ENCODE measurements at places on chromosomes 16 and 17.

- DNase-seq = no peak
These were observed 16.3 kb downstream of the HS3ST4 start for GRCh38 chr16:25707982-25708583.

- DNase-seq = peak; percentile 54
These were observed 5.8 kb upstream of the CBX4 start for GRCh38 chr17:79844869-79845600.

DNA sequence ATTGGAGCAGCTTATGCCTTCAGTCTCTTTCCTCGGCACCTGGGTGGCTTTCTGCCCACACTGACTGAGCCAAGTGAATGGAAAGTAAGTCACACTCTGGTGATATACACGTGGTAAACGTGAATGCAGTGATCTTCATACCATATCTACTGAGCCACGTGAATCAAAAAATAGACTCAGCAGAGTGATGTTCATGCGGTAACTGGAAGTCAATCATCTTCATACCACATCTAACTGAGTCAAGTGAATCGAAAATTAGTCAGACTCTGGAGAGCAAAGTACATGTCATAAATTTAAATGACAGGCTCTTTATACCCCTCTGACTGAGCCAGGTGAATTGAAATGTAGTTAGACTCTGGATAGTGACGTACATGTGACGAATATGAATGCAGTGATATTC is 47.1 kb upstream of the ARL4D start:
- no peak for DNase-seq

DNA sequence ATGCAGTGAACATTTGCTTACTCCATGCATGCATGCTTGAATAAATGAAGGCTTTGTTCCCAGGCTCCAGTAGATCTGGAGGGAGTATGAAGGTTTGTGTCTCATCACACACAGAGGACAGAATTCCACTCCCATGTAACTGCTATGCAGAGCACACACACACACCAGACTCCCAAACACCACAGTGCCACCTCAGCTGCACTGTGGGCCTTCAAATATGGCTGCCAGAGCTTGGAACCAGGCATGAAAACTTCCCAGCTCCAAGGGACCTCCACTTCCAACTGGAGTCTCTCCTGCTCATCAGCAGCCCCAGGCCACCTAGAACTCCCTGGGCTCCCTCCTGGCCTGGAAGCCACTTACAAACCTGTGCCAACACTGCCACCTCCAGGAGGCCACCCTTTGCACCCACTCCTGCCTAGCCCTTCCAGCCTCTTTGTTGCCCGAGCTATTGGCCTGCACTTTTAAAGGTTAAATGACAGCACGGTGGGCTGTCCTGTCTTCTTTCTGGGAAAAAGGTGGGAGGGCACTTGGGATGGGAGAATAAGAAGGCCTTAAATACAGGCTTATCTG is 151.2 kb downstream of the ZNF423 start:
- DNase-seq = no peak

DNA sequence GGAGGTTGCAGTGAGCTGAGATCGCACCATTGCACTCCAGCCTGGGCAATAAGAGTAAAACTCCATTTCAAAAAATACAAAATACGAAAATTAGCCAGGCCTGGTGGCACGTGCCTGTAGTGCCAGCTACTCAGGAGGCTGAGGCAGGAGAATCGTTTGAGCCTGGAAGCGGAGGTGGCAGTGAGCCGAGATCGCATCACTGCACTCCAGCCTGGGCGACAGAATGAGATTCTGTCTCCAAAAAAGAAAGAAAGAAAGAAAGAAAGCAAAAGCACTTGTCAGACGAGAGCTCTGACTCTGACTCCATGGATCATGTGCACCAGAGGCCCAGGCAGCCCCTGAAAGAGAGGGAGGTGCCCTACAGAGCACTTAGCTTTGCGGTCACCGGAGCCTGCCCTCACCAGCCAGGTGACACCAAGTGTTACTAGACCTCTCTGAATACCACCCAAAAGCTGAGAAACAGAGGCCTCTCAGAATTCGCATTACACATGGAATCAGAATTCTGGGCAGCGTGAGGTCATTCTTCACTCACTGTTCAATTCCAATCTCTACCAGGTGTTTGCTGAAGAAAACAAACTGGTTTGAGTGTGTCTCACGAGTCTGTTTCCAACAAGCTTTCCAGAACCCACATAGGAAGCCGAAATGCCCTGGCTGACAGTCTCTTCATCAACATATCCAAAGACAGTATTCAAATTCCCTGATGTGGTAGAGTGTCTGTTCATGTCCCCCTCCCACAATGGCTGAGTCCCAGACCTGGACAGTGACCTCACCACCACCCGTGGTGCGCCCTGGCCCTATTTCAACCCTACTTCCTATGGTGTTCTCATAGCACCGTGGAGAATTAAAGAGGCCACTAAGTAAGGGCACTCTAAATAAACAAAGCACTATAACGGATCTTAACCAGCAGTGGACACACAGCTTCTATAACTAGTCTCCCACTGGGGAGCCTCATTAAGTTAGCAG is 1.5 kb downstream of the FLCN start:
- DNase-seq = no peak

DNA sequence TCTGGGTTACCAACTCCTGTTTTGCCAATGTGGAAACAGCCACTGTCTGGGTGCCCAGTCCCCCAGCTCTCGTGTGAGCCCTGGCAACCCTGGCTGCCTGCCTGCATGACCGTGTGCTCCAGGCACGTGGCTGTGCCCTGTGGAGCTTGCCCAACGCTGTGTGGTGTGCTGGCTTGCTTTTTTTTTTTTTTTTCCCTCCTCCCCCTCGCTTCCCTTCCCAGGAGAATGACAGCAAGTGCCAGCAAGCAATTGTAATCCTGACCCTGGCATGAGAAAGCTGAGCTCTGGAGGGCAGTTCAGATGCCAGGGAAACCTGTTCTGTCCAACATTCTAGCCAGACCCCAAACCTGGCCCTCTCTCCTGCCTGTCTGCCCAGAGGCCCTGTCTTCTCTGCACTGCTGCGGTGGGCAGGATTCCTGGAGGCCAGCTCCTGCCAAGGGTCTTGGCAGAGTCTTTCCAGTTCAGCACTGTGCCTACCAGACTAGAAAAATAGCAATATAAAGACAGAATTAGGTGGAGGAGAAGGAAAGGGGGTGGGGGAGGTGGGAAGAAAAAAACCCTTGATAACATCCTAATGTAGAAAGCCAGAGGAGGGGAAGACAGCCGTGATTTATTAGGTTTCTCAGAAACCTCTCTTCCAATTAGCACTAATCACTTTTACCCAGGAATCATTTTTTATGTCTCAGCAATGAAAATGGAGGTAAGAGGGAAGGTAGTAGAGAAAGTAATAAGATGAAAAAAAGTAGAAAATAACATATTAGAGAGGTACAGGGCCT is 9.0 kb downstream of the HLF start:
- no peak for DNase-seq

DNA sequence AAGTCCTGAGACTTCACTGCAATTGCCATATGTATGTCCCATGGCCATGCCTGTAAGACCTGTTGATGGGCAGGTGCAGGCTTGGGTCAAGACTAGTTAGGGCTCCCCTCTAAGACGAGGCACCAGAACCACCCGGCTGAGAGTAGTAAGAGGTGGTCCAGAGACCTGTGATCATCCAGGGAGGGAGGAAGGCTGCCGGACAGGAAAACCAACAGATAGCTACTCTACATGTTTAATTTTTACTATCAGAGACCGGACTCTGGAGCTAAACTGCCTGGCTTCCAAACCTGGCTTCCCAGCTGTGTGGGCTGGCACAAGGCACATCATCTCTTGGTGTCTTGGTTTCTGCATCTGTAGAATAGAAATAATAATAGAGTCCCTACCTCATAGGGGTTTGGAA is 73.0 kb downstream of the ERCC4 start:
- DNase-seq = no peak

DNA sequence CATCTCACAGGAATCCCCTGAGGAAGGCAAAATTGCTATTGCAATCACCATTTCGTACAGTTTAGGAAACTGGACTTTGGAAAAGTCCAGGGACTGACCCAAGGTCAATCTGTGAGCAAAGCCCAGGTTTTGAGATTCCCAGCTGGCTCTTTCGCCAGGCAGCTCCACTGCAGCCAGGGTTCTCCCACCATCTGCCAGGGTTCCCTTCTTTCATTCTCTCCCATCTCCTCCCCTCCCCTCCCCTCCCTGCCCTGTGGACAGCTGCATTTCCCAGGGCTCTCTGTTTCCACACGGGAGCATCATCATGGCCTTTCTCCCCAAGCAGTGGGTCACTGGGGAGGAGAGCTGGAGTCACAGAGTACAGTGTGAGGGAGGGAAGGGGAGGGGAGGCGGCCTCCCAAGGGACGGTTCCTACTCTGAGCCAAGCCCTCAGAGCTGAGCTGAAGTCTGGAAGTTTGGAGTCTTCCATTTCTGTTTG is 11.9 kb upstream of the GSDMA start:
- no peak for DNase-seq

- DNase-seq = no peak
These were observed 16.3 kb downstream of the CFDP1 start for GRCh38 chr16:75416904-75417565.

GRCh38 chr17:80855948-80856862 is 135.4 kb upstream of the CHMP6 start:
- DNase-seq = peak; percentile 73

- no peak for DNase-seq
These were observed 22.2 kb downstream of the SERPINF1 start for GRCh38 chr17:1783834-1784611.

DNA sequence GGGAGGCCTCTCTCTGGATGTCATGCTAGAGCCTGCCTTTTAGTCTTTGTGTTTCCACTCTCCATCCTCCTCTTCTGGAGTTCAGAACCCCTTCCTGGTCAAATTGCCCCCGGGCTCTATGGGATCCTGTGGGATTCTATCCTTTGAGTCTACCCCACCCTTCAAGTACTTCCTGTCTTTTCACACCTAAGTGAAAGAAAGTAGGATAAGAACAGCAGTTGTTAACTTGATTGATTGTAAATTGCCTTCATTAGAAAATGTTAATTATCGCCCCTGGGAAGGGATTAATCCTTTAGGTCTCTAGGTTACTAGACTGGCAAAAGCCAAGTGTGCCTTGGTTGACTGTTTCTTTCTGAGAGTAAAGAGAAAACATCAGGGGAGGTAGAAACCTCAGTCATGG is 30.1 kb downstream of the PRKCB start:
- no peak for DNase-seq

GRCh38 chr17:63969278-63969677 is 3.4 kb downstream of the SCN4A start:
- DNase-seq = no peak

GRCh38 chr16:81740169-81740568 is 38.9 kb upstream of the PLCG2 start:
- DNase-seq = no peak

- DNase-seq = no peak
These were observed 11.2 kb downstream of the METTL22 start for GRCh38 chr16:8632675-8633182.

DNA sequence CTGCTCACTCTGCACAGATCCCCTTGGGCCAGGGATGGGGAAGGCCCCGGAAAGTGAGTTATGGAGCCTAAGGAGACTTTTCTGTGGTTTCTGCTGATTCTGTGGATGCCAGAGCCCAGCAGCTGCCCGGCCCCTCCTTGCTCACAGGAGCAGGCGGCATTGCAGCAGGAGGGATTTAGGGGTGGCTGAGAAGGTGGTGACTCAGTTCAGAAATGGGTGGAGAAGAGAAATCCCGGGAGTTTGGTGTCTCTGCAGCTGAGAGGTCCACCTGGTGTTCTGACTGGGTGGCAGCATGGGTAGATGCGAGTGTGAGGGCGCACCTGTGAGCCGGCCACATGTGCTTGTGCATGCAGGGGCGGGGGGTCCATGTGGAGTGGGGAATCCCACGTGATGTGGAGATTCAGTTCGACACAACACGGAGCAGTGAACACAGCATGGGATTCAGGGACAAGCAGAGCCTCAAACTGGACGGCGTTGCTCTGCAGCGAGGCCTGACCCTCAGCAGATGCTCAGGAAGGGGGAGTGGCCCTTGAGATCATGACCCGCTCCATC is 16.0 kb upstream of the SPPL2C start:
- DNase-seq = no peak

DNA sequence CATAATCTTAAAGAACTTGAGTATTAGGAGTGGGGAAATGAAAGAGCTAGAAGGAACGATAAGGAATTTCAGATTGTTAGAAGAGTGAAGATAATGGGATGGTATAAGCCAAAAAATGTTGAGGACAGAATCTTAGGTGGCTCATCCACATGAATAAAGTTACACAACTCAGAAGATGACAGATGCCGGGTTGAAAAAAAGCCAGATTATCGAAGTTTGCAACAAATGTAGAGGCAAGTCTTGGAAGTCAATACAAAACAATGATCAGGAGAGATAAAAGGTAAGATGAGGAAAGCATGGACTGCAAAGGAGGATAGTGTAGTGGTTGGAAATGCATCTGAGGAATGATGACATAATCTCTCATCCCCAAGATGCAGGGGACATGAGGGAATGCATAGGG is 45.1 kb upstream of the TAOK1 start:
- DNase-seq = no peak

Data from stimulated activated CD4-positive, alpha-beta T cell treated with anti-CD3 and anti-CD28 coated beads, Interleukin-4, amount 100 ng/mL, for 4 hours (primary cell).